Dermis lymphatic vessel endothelial cell (primary cell): ENCODE measurements at places on chromosomes 6 and 20. TPM values are rescaled to one million over a fixed set of nuclear protein-coding genes. Genes with fewer than 3 reads are reported as not detected.

Gene ABHD12
- 22.4 and 29.4 TPM in 2 replicates for total RNA-seq

Gene SMIM28
- total RNA-seq, result not detected in 2 replicates

Gene PROKR2
- total RNA-seq, result not detected in 2 replicates

Gene CTAGE9
- total RNA-seq, result not detected in 2 replicates

Gene SLC35B2
- 37.2 and 46.1 TPM in 2 replicates for total RNA-seq

Gene POM121L2
- not detected in 2 replicates for total RNA-seq

Gene MMP24
- total RNA-seq, result 0.09 and 0.11 TPM in 2 replicates

Gene GRIK2
- under 0.01 and 0.09 TPM in 2 replicates for total RNA-seq

Gene BHLHE23
- total RNA-seq, result not detected in 2 replicates

Gene IPCEF1
- 4.4 and 6.3 TPM in 2 replicates for total RNA-seq

Gene TUBB2B
- 0.60 and 1.6 TPM in 2 replicates for total RNA-seq

Gene RIPPLY2
- total RNA-seq, result 0.17 TPM in 1 of 2 replicates, not detected in the other

Gene PRR18
- total RNA-seq, result not detected in 2 replicates

Gene THBD
- 7.2 and 10.5 TPM in 2 replicates for total RNA-seq

Gene COL21A1
- 5.2 and 6.6 TPM in 2 replicates for total RNA-seq
